ENCODE measurements at places on chromosomes 6 and 20.

DNA sequence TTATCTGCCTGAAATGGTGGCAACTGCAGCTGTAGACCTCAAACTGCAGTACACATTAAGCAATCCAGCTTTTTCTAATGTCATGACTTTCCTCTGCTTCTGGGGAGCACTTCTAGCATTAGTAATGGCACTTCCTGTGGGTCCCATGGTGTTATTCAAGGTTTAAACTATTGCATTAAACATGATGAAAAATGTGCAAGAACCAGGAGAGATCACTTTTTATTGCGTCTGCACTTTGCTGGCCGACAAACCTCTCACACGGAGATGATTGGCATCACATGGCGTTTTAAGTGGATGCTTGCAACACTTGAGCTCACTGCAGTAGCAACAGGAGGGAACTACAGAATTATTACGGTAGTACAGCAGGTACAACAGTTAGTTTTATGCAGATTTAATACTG, 148.4 kb downstream of the HIVEP2 start:
- no peak for DNase-seq

GRCh38 chr6:31651602-31652191, 764 bp downstream of the BAG6 start:
- no peak for DNase-seq

DNA sequence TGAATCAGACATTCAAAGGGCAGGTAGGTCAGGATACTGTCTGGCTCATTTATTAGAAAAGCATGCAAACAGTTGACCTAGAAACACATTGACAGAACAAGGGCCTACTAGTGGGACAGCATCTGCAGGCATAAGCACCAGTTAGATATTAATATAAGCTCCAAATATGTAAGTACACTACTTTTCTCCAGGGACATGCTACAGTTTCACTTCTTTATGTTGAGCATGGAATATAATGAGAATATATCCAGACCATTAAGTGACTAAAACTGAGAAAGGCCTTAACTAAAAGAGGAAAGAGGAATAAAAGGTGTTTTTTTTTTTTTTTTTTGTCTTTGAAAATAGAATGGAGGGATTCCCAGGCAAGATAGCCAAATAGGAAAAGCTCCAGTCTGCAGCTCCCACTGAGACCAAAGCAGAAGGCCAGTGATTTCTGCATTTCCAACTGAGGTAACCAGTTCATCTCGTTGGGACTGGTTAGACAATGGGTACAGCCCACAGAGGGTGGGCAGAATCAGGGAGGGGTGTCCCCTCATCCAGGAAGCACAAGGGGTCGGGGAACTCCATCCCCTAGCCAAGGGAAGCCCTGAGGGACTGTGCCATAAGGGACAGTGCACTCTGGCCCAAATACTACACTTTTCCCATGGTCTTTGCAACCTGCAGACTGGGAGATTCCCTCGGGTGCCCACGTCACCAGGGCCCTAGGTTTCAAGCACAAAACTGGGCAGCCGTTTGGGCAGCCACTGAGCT, 251.6 kb downstream of the PHF3 start:
- DNase-seq, result no peak

GRCh38 chr6:43820486-43820885, 50.5 kb downstream of the VEGFA start:
- DNase-seq, result no peak

DNA sequence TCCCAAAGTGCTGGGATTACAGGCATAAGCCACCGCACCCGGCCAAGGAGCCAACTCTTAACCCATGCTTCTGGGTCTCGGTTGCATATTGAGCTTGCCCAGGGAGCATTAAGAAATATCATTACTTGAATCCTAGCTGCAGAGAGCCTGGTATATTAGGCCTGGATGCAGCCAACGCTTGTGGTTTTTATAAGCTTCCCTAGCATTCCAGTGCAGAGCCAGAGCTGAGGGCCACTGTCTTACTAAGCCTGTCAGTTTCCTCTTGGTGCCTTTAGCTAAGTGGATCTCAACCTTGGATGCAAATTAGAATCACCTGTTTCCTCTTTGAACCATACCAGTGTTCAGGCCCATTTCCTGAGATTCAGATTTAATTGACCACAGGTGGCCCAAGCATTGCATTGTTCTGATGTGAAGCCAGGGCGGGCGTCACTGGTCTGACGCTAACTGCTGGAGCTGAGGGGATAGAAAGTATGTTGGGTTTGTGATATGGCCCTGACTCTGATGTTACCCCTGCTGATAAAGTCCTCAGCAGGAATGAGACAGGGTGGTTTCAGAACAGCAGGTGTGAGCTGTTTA, 76.3 kb downstream of the BTBD3 start:
- no peak for DNase-seq

DNA sequence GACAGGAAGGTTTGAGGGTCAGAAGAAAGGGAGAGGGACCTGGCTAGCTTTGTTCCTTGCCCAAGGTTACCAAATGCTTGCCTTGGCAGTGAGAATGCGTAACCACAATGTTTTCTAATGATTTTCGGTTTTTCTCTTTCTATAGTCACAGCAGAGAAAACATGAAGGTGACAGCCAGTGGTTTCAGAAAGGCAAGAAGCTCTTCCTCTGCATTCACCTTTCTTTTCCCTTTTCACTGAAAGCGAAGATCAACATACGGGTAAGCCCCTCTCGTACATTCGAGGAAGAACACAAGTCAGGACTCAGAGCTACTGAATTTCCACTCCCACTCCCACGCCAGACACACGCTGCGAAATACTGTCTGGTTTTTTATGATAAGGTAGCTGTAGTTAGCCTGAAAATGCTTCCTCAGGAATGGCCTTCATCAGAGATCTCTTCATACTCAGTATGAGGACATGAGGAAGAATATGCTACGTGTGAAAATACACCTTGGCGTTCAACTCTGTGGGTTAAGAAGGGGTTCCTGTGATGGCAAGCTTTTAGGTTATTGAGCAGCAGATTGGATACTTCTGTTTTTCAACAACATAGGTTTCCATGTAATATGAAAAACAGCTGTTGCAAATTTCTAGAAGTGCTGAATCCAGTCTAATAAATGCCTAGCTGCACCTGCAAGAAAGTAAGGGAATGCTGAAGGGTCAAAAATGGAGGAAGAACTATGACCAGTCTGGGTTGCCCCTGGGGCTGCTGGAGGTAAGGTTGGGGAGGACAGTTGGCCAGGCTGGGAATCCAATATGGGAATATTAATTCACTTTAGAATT, 7.4 kb upstream of the CD83 start:
- DNase-seq, result no peak

- no peak for DNase-seq
Measured at GRCh38 chr6:44630125-44631028, 242.9 kb downstream of the CDC5L start.

- DNase-seq, result no peak
Measured at GRCh38 chr6:146548898-146549374, 5.3 kb downstream of the RAB32 start.

DNA sequence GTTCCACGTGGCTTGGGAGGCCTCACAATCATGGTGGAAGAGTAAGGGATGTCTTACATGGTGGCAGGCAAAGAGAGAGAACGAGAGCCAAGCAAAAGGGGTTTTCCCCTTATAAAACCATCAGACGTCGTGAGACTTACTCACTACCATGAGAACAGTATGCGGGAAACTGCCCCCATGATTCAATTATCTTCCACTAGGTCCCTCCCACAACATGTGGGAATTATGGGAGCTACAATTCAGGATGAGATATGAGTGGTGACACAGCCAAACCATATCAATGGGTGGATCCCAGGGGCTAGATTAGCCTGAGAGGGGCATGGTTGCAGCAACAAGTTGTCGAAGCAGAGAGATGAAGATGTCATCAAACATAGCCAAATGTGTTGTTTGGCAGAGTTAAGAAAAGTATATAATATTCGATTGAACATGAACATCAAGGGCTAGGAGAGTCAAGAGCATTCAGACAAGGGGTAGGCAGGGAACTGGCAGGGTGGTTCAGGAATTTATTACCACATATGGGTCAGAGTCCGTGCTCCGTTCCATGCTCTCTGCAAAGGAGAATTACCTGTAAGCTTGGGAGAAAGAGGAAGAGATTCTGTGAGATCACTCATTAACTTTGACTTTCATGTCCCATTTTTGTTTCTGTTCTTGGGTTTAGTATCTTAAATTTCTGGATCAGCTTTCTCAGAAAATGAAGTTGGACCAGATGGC, 98.8 kb downstream of the CCDC170 start:
- no peak for DNase-seq

GRCh38 chr6:5851261-5851757, 155.4 kb downstream of the NRN1 start:
- DNase-seq, result peak; percentile 50

DNA sequence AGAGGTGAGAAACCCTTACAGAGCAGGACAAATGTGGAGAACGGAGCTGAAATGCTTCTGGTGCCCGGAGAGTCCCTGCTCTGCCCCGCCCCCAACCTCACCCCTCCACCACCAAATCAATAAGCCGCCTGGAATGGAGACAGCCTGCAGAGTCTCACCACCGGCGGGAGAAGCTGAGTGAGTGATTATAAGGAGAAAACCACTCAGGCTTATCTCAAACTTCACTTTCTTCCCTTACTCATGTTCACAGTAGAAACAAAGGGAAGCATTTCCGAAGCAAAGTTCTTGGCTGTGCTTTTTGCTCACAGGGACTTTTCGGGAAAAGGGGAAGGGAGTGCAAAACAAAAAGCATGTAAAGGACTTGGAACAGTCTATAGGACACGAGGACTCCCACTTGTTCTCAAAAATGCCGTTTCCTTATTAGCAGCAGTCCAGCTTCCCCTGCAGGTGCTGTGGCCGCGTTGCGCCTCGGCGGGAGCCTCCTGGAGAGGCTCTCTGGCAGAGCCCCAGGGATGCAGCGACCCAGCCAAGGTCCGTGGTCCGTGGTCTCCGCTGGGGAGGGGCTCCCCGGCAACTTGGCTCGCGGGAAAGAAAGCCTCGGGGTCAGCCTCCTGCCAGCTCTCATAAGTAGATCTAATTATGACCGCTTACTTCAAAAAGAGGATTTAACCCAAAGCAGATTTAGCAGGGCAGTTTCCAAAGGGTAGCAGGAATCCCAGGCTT, 64.8 kb upstream of the TMEM30A start:
- DNase-seq, result no peak

Measured in activated gamma-delta T cell (primary cell).